NCI-H1694 (cell line): ENCODE measurements at places on chromosomes 3 and 15.
A peak's percentile ranks its signal among the peaks of the same experiment; 100 is the strongest.

DNA sequence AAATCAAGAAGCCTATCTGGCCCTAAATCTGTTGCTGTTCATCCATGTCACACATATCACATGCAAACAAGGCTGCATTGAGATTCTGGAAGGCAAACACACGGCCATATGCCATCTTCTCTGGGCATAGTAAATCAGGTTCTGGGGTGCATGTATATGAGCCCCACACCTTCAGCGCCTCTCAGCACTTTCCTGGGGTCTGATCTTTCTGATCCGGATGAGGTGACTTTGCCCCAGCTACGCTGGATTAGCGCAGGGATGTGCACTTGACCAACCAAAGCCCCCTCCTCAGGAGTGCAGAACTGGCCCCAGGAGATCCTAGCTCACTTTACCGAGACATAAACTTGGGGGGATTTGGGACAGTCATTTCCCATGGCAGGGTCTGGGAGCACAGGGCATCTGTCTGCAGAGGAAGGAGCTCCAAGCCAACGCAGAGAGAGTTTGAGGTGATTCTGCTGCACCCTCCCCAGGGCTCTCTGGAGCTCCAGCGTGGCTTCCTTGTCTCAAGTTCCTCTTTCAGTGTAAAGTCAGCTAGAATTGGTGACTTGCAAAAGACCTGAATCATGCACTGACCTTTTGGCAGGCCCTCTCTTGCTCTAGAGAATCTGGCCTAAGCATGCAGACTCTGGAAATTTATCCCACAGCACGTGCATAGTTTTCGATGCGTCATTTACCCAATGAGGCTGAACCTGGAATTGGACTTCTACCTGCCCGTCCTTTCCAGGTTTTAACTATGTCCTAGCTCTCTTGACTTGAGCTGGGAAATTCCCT, 63.5 kb upstream of the KLF13 start:
- no peak for DNase-seq

- DNase-seq = no peak
Measured at GRCh38 chr3:109921509-109921908, 584.2 kb upstream of the DPPA4 start.

GRCh38 chr15:57259568-57260040, 116.7 kb upstream of the CGNL1 start:
- DNase-seq = no peak

DNA sequence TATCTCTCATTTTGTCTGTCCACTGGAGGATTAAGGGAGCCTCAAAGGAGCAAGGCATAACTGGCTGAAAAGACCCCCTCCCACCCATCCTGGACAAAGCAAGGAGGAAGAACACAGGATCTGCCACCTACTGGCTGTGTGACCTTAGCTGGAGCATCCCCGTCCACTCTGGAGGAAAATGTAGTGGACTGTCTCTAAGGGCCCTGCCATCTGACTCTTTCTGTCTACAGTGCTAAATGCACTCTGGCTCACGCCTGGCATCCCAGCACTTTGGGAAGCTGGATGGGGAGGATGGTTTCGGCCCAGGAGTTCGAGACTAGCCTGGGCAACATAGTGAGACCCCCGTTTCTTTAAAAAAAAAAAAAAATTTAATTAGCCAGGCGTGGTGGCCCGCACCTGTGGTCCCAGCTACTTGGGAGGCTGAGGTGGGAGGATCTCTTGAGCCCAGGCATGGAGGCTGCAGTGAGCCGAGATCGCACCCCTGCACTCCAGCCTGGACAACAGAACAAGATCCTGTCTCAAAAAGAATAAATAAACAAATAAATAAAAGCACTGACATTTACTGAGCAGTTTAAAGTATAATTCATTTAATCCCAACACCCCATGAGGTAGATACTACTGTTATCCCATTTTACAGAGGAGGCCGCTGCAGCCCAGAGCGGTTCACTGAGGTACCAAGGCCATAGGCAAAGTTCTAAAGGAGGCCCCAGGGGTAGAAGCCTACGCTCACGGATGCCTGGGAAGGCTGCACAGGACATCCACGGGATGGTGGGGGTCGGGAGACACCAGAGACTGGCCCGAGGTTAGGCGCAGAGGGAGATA, 1.1 kb downstream of the TBC1D2B start:
- no peak for DNase-seq

GRCh38 chr3:46930166-46930944, 46.2 kb downstream of the CCDC12 start:
- no peak for DNase-seq

GRCh38 chr3:81743096-81744025, 18.1 kb downstream of the GBE1 start:
- DNase-seq = no peak

DNA sequence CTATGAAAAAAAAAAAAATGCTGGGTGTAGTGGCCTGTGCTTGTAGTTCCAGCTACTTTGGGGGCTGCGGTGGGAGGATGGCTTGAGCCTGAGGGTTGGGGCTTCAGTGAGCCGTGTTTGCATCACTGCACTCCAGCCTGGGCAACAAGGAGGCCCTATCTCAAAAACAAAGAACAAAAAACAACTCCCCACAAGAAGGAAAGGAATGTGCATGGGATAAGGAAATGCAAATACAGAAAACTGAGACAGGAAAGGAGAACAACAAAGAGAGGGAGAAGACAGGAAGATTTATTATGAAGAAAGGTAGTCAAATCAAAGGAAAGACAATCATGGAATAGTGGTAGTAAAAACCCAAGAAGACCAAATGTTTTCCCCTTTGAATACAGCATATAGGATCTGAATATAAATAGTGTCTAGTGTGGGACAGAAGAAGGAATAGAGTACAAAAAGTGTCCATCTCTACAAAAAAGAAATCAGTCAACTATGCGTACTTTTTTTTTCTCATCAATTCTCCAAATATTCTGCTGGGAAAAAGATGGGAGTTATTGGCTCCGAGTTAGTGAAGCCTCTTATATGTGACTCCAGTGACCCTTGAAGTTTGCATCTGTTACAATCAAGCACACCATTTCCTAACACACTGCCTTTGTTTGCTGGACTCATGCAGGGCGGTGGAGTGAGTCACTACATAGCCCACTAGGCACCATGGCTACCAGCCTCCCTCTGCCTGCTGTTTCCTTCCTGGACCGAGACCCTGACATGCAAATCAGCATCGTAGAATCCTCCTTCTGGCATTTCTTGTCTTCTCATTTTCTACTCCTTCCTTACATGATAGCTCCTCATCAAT, 101.2 kb upstream of the PTX3 start:
- no peak for DNase-seq

DNA sequence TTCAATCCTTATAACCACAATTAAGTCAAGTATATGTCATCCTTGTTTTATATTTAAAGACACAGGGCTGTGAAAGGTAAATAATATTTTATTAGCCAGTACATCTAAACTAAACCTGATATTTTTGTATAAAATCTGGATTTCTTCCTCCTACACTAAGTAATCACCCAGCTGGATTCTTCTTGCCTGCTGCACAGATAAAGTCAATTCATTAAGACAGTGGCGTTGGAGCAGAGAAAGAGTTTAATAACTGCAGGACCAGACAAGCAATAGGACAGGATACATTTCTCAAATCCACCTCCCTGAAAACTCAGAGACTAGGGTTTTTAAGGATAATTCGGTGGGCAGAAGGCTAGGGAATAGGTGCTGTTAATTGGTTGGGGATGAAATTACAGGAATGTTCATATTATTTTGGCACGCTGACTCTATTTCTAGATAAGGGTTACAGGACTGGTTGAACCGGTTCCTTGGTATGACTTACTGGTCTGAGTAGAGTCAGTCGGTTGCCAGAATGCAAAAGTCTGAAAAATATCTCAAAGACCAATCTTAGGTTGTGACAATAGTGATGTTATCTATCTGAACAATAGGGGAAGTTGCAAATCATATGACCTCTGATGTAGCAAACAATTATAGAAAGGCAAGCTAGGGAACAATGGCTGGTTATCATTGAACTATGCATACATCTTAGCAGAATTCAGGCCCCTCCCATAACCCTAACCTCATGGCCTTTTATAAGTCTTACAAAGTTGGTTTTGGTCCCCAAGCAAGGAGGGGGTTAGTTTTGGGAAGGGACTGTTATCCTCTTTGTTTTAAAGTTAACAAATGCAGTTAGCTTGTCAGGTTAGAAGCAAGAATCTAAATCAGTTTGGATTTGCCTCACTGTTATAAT, 244.8 kb downstream of the ALCAM start:
- DNase-seq = no peak

- no peak for DNase-seq
Measured at GRCh38 chr15:38512901-38513300, 51.7 kb downstream of the RASGRP1 start.

DNA sequence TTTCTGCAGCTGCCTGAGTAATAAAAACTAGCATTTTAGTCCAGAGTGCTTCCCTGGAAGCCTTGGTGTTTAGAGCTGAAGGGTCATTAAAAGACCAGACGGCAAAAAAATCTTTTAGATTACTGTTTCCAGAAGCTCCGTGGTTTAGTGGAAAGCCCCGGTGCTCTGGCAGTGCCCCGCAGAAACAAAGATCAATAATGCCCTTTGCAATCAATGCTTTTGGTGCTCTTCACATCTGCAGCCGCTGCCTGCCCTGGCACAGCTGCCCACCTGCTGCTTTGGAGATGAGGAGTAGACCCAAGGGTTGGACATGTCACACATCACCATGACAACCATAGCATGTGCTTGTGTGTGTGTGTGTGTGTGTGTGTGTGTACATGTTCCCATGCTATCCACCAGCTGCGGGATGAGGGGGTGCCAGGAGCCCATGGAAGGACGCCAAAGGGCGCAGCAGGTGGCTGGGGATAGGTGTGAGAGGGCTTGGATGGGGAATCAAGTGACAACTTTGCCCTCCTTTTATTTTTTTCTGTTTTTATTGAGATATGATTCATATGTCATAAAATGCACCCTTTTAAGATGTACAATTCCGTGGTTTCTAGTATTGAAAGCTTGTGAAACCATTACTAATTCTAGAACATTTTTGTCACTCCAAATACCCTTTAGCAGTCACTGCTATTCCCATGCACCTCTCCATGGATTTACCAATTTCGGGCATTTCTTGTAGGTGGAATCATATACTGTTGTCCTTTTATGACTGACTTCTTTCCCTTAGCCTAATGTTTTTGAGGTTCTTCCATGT, 75.7 kb upstream of the KLHL25 start:
- no peak for DNase-seq

DNA sequence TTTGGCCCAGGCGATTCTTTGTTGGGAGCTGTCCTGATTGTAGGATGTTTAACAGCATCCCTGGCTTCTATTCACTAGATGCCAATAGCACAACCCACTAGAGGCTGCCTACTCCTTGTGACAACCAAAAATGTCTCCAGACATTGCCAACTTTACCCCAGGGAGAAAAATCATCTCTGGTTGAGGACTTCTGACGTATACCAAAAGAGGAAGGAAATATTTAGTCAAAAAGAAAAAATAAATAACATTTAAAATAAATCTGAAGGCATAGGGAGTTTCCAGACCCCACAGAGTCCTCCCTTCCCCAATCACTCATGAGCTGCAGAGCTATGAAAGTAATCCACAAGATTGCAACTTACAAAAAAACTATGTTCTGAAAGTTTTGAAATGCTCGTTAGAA, 61.0 kb downstream of the MECOM start:
- no peak for DNase-seq

GRCh38 chr3:36969540-36970432, 23.1 kb downstream of the EPM2AIP1 start:
- peak; percentile 27 for DNase-seq

DNA sequence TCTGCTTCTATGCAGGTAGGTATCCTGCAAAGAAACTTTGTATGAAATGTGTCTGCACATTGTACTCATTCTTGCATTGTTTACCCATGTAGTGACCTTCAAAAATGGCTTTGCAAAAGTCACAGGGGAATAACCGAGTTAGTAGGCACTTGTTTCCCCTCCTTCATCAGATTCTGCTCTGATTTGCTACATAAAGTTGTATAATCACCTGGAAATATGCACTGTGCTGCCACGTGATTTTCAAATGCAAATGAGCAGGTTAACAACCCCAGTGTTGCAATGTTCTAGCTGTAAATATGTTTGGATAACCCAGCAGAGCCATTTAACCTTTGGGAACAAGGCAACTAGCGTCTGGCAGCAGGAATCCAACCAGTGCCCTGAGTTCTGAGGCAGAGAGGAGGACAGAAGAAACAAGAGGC, at the start of gene KNG1:
Gene KNG1, plus strand, starts transcription at position 321 of the 419 bp plus-strand sequence. CDS start 184 bp downstream, outside the sequence.
- DNase-seq = no peak

DNA sequence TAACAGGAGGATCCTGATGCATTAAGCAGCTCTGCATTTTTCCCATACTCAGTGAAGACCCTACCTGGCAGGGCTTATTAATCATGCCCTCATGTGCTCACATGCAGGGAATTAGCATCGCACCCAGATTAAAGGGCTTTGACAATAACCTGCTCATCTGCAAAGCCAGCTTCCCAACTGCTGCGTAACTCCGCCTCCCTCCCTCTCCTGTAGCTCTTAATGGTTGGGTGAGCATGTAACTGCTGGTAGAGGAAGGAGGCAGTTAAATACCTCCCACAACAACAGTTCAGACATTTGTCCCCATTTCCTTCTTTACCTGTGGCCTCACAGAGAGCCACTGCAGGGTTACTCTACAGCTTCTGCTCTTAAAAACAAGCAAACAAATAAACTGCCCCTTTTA, 203.6 kb upstream of the WNT5A start:
- DNase-seq = no peak

DNA sequence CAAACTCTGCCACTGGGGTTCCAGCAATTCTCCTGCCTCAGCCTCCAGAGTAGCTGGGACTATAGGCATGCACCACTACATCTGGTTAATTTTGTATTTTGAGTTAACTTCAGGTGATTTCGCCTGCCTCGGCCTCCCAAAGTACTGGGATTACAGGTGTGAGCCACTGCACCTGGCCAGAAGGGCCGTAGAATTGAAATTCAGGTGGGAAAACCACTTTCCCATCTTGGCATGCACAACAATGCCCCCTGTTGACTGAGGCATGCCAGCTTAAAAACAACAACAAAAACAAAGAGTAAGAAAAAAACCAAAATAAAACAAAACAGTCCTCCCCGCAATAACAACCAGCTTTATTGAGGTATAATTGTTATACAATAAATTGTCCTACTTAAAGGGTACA, 32.6 kb upstream of the RAB11A start:
- no peak for DNase-seq

DNA sequence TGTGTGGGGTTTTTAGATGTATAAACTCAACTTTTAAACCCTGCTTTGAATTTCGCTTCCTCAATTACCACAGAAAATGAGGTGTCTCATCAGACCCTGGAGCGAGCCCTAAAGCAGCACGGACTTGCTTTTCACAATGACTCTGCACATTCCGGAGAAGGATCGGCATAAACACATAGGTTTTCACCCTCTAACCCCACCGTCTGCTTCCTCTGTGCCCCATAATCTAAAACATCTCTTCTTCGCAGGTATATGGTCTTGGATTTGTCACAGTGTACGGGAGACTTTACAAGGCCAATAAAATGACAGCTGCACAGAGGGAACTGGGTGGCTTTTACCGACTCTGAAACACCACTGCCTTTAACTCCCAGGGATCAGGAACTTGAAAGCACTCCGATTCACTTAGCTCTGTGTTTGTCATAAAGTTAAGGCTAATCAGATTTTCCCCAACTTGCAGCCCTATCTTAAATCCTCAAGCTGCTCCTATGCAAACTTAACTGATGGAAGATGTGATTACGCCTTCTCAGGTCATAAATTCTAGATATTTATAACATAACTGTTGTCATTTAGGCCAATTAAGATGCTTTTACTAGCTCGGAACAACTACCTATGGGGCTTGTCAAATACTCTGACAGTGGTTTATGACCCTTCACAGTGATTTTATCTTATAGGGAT, 133.4 kb upstream of the WNT5A start:
- DNase-seq = no peak
